ENCODE measurements at places on chromosomes 3 and 15. TPM values are rescaled to one million over a fixed set of nuclear protein-coding genes. Genes with fewer than 3 reads are reported as not detected.

PRR20G gene
- not detected for total RNA-seq

- no peak for DNase-seq
These were observed 979.3 kb downstream of the IGSF11 start for GRCh38 chr3:118055381-118055780.

DNA sequence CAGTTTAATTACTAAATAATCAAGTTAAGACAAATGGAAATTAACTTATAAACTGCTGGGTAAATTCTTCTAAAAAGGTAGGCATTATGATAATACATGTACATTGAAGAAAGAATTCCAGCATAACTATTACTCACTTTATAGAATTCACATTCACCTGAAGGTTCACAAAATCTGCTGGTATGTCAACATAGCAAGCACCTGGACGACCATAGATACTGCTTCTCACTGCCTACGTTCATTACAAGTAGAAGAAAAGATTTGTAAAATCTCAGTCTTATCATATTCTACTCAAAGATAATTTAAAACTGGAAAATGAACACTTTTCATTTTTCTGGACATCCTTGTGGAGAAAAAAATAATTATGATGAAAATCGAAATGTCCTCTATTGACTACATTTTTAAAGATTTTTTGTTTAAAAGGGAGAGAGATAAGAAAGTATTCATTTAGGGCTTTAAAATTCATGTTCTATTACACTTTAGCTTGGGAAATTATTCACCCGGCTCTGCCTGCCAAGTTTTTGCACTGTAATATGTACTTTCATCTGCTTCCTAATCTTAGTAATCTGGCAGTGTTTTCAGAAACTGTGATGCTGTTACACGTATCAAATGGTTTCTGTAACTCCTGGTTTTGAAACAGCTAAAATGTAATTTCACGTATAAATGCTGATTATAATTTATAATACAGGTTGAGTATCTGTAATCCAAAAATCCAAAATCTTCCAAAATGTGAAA is 16.1 kb downstream of the HACL1 start:
- no peak for DNase-seq

- no peak for DNase-seq
These were observed 29.5 kb upstream of the FAM3D start for GRCh38 chr3:58696093-58696492.

EPHA3 gene
- 5.1 TPM for total RNA-seq

SNRPN gene
- 91.1 TPM for total RNA-seq

- DNase-seq, result no peak
These were observed 856.9 kb downstream of the EPHA3 start for GRCh38 chr3:89964347-89964746.

DNA sequence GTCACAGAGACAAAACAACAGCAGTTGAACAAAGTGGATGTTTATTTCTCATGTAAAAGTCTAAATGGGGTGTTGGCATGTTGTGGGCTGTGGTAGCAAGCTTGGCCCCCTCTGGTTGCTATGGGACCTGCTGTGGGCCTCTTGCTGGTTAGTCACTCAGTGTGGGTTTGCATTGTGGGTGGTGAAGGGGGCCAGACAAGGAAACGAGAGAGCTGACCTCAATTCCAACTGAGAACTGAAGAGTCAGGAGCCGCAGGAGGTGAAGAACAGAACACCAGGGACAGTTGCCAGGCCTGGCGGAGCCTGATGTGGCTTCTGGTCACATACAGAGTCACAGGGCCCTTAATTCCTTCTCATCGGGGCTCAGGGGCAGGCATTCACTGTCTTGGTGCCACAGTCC is 1.9 kb upstream of the ADPGK start:
- no peak for DNase-seq

- DNase-seq, result no peak
These were observed 1.8 kb downstream of the TMEM115 start for GRCh38 chr3:50357481-50357880.

- no peak for DNase-seq
These were observed 547.2 kb upstream of the TGFBR2 start for GRCh38 chr3:30059240-30059639.

DNA sequence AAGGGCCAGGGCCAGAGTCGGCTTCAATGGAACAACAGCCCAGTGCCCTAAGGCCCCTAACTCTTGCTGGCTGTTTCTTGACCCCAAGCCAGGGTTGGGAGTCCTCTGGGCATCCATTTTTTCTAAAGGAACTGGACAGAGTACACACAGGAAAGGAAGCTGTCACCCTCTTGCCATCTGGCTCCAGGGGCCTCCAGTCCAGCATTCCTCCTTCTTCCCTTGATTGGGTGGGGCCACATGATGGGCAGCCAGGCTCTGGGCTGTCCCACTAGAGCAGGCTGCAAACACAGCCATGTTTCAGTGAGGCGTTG is 1.6 kb upstream of the GRAMD2A start:
- DNase-seq, result no peak

- no peak for DNase-seq
These were observed 3.2 kb downstream of the AP2M1 start for GRCh38 chr3:184177767-184178306.

DNAJC19 gene
- 40.4 TPM for total RNA-seq

- no peak for DNase-seq
These were observed 49.0 kb upstream of the GCNT3 start for GRCh38 chr15:59562448-59563186.

DNA sequence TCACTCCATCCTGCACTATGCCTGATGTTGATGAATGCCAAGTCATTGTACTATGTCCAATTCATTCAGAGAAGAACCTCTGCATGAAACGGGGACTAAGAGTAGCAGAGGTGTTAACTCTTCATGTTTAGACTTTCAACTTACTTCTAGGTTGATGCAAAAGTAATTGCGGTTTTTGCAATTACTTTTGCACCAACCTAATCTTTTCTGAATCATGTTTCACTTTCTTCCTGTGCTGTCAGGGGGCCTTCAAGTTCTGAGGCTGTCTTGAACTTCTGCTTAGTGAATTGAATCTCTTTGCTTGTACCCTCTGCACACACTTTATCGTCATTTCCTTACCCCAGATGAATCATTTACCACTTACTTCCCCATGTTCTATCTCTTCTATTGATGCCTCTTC is 636.2 kb downstream of the NAALADL2 start:
- DNase-seq, result no peak

DNA sequence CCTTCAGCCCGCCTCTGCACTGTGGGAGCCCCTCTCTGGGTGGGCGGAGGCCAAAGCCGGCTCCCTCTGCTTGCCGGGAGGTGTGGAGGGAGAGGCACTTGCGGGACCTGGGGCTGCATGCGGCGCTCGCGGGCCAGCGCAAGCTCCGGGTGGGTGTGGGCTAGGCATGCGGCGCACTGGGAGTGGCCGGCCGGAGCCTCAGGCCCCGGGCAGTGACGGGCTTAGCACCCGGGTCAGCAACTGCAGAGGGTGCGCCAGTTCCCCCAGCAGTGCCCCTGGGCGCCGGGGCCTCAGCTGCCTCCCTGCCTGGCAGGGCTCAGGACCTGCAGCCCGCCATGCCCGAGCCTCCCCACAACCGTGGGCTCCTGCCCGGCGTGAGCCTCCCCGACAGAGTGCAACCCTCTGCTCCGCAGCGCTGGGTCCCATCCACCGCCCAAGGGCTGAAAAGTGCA is 98.9 kb upstream of the POU1F1 start:
- no peak for DNase-seq

- no peak for DNase-seq
These were observed 424.0 kb upstream of the PDZRN3 start for GRCh38 chr3:74048699-74049098.

ATP10A gene
- total RNA-seq, result 31.1 TPM

WDR93 gene
- total RNA-seq, result not detected

DNA sequence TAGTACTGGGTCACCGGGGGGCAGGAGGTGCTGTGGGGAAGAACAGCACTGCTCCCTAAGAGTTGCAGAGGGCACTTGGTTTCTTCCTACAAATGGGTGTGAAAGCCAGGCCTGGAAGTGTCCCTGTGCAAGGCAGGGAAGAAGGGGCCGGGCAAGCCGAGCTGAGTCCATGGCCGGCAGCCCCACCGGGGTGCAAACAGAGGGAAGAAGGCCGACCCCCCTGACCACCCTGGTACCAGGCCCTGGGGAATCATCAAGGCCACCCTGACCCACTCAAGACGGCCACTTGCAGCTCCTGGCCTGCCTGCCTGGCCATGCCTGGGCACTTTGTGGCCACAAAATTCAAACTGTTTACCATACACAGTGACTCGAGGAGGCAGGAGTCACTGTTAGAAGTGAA is 8.7 kb upstream of the DNAJB8 start:
- DNase-seq, result no peak

DNA sequence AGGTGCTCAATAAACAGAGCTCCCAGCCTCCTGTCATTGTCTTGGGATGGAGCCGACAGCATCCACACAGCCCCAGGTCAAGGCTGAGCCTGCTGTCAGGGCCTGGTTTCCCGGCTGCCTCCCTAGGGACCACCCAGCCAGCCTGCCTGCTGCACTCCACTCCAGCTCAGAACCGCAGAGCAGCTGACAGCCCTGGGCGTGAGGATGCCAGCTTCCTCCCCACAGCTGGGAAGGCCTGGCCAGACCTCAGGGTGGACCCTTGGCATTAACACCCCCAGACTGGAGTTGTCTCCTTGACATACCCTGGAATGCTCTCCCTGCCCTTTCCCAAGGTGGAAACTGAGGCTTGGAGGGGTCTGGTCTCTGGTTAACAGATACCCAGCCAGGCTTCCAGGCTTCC is 112.0 kb downstream of the WNT7A start:
- DNase-seq, result no peak

DNA sequence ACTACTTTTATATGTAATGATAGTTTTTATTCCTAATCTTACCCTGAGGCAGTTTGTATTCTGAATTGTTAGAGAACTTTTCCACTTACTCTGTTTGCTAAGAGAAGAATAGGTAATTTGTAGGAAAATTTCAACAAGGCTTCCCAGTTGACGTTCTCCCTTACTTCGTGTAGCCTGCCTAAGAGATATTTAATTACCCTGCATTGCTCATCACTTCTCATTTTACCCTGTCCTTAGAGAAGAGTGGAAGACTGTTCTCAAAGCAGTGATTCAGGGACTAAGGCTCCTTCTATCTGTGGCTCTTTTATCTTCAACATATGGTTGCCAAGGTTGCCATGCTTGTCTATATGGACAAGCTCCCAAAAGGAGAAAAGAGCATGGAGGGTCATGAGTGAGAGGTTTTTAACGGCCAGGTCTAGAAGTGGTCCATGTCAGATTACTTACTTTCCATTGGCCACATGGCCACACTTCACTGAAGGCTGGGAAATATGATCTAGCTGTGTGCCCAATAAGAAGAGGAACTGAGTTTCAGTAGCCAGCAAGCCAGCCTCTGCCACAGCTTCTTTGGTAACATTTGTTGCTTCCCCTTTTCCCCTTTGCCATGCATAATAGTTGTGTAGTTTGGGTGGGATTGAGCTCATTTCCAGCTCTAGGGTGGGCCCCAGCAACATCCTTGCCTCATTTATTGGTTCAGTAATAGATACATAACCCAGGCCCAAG is 22.1 kb downstream of the PDE8A start:
- no peak for DNase-seq

DNA sequence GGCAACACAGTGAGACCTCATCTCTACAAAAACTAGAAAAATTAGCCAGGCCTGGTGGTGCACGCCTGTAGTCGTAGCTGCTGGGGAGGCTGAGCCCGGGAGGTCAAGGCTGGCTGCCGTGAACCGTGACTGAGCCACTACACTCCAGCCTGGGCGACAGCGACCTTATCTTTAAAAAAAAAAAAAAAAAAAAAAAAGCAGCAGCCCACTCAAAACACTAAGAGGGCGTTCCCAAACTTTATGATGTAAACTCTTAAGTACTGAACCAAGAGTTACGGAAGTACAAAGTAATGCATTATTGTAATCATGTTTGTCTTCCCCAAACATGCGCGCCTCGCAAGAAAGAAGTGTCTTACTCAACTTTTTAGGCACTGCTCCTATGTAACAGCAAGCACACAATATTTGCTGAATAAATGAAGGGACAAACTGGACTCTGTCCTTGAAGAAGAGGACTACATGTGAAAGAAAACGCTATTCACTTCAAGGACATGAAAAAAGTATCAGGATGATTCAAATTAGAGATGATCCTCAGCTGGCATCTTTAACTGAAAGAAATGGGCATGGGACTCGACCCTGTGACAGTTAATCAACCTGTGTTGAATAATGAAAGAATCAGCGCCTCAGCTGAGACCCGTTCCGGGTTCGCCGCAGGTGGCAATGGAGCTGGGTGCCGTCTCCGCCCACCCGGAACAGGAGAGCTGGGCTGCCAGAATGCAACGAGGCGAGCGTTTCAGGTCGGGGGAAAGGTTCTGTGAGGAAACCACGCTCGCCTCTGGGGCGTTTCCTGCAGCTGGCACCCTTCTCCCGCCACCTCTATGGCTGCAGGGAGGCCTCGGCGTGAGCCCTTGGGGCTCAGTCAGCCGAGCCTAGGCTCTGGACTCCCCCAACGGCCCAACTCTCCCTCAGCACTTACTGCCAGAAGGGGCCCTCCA is 718 bp downstream of the SPG11 start:
- peak; percentile 88 for DNase-seq

DNA sequence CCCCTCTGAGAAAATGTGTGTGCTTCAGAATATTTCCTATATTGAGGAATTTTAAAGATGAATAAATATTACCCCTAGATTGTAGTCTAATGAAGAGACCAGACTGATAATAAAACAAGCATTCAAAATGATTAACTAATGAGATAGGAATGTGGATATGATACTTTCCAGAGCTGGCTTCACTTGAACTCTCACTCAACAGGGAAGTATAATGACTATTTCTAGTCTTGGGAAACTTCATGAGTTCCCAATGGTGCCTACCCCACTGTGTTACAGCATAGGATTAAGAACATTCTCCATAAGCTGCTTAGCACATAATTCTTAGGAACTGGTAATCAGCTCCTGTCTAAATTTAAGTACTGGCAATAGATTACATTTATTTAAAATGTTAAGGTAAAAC is 261.5 kb upstream of the ZNF385D start:
- DNase-seq, result no peak

KBTBD8 gene
- total RNA-seq, result 6.0 TPM

ACAN gene
- total RNA-seq, result 0.06 TPM

FAM174B gene
- total RNA-seq, result 62.9 TPM

DNA sequence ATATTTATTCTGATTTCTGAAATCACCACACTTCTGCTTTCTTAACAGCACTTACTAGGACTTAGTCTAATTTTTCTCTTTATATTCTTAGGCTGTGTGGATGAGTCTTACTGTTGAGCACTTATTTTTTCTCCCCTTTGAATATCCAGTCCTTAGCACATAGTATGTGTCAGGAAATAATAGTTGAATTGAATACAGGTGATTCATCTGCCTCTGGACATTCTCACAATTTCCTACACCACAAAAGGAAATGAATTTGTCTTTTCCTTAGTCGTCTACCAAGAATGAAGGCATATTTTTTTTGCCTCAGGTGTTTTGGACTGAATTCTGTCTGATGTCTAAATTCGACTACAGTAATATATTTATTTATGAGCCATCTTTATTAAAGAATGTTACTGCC is 204.2 kb downstream of the GHSR start:
- no peak for DNase-seq

NRROS gene
- total RNA-seq, result 19.5 TPM

GRCh38 chr15:77685082-77685815 is 52.5 kb upstream of the LINGO1 start:
- DNase-seq, result no peak

ALDH1A2 gene
- 27.3 TPM for total RNA-seq
